Activated naive CD8-positive, alpha-beta T cell treated with anti-CD3 and anti-CD28 coated beads for 36 hours (primary cell): ENCODE measurements at places on chromosomes 4 and X.

DNA sequence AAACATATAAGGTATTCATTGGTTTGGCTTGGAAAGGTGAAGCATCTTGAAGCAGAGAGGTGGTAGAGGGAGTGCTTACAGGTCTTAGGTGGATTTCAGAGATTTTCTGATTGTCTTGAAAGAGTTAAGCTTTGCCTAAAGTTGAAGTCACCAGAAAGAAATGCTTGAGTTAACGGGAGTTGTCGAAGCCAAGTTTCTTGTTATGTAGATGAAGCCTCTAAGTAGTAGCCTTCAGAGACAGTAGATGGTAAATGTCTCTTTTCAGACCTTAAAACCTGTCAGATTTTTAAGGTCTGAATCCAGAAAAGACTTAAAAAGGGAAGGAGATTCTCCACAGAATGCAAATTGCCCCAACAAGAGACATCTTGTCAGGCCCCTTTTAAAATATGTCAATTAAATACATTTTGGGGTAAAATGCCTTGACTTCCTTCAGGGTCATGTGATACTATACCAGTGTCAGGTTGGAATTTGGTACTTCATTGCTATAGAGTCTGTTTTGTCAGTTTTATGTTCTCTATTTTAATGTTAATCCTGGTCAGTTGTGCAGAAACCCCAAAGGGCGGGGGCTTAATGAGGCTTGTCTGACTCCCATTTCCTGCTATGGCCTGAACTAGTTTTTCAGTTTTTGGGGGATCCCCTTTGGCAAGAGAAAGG is 81.0 kb downstream of the PCDH18 start:
- peaks cover 3% of the 10 kb centered on the region for H3K27me3 ChIP-seq
- H3K36me3 ChIP-seq, result no peaks in the 10 kb centered on the region
- H3K27ac ChIP-seq, result no peak overlapping the region
- DNase-seq, result no peak
- no peak overlapping the region for H3K4me3 ChIP-seq
- no peaks in the 10 kb centered on the region for H3K4me1 ChIP-seq

DNA sequence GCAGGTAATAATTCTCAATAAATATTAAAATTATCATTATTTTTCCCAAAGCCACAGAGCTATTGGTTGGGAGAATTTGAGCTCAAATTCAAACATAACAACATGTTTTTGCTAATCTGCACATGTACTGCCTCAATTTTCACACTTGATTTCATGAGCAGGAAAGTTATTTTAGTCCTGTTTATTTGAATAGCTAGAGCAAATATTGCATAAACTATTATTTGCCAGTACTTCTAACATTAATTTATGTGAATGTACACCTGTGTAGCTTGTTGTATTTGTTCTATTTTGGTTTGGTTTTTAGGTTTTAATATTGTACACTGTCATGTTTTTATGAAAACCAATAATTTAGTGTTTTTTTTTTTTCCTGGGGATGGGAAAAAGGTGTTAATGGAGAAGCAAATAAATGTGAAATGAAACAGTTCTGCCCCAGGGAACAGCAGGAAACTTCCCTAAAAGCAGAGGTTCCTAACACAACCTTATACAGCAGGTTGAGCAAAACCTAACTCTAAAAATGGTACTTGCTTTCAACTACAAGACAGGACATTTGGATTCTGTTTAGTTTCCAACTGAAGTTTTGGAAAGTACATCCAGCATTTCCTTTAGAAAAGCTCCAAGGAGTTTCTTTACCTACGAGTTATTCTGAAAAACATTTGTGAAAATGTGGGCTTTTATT is 99.4 kb downstream of the SYNPO2 start:
- no peak overlapping the region for H3K27ac ChIP-seq
- no peak overlapping the region for H3K4me3 ChIP-seq
- DNase-seq, result no peak
- no peaks in the 10 kb centered on the region for H3K4me1 ChIP-seq
- H3K36me3 ChIP-seq, result no peaks in the 10 kb centered on the region

GRCh38 chrX:85992811-85993229 is 54.5 kb downstream of the CHM start:
- no peak overlapping the region for H3K27ac ChIP-seq
- no peaks in the 10 kb centered on the region for H3K27me3 ChIP-seq
- DNase-seq, result no peak
- peaks cover 9% of the 10 kb centered on the region for H3K36me3 ChIP-seq
- H3K4me1 ChIP-seq, result peaks cover 19% of the 10 kb centered on the region

DNA sequence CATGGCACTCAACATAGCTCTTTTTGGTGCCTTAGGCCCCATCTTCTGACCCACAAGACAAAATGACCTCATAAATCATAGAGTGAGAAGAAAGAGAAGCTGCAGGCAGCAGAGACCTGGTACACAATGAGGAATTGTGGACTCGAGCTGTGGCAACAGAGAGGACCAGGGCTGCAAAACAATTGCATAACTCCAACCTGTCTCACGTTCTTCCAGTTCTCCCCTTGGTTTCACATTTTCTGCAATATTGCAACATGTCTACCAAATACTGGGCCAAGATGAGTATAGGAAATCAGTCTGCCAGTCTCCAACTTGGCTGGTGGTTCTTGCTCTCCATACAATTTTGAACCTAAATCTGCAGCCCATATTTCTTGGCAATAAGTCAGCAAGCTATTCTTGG is 105.3 kb downstream of the KDR start:
- no peaks in the 10 kb centered on the region for H3K4me1 ChIP-seq
- no peaks in the 10 kb centered on the region for H3K36me3 ChIP-seq
- H3K27ac ChIP-seq, result no peak overlapping the region
- H3K27me3 ChIP-seq, result peaks cover 12% of the 10 kb centered on the region

GRCh38 chr4:33975995-33976394 is 2268.3 kb downstream of the ARAP2 start:
- no peak for DNase-seq
- H3K36me3 ChIP-seq, result no peaks in the 10 kb centered on the region
- no peaks in the 10 kb centered on the region for H3K27me3 ChIP-seq
- H3K4me3 ChIP-seq, result no peak overlapping the region

- no peak overlapping the region for H3K4me3 ChIP-seq
- H3K27ac ChIP-seq, result no peak overlapping the region
- H3K4me1 ChIP-seq, result no peaks in the 10 kb centered on the region
- H3K27me3 ChIP-seq, result no peaks in the 10 kb centered on the region
These were observed 224.2 kb downstream of the RCHY1 start for GRCh38 chr4:75289914-75290582.

GRCh38 chrX:49910344-49910743 is 12.1 kb upstream of the CLCN5 start:
- peaks cover 14% of the 10 kb centered on the region for H3K4me1 ChIP-seq
- peak overlapping the region; percentile 42 for H3K27ac ChIP-seq
- H3K4me3 ChIP-seq, result no peak overlapping the region
- peak; percentile 9 for DNase-seq

DNA sequence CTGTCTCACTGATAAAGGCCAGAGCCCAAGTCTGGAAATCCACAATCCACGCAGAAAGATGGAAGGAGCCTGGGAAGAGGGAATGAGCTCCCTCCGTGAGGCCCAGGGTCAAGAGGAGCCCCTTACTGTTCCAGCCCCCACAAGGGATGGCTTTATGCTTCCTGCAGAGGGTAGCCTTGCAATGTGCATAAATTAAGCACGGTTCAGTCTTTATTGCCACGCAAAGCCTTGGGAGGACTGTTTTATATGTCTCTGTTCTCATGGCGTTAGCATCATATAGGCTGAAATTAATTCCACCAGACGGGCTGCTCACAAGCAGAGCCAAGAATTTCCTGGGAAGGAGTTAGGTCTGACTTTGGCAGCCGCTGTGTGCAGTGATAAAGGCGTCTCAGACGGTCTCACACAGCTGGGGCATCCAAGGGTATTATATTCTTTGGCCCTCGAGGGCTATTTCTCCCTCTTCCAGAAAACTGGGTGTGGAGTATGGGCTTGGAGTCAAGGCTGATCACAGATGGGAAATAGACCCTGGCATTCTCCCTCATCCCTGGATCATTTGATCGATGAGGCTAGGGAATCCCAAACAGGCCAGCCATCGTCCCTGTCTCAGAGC is 38.5 kb downstream of the CYTL1 start:
- H3K4me1 ChIP-seq, result no peaks in the 10 kb centered on the region
- no peaks in the 10 kb centered on the region for H3K27me3 ChIP-seq
- no peak for DNase-seq
- H3K27ac ChIP-seq, result no peak overlapping the region
- no peaks in the 10 kb centered on the region for H3K36me3 ChIP-seq

- no peak overlapping the region for H3K4me3 ChIP-seq
- H3K27ac ChIP-seq, result peak overlapping the region; percentile 34
- peaks cover 20% of the 10 kb centered on the region for H3K4me1 ChIP-seq
- peaks cover 11% of the 10 kb centered on the region for H3K36me3 ChIP-seq
- no peaks in the 10 kb centered on the region for H3K27me3 ChIP-seq
These were observed 31.1 kb downstream of the TAPT1 start for GRCh38 chr4:16195209-16195608.

DNA sequence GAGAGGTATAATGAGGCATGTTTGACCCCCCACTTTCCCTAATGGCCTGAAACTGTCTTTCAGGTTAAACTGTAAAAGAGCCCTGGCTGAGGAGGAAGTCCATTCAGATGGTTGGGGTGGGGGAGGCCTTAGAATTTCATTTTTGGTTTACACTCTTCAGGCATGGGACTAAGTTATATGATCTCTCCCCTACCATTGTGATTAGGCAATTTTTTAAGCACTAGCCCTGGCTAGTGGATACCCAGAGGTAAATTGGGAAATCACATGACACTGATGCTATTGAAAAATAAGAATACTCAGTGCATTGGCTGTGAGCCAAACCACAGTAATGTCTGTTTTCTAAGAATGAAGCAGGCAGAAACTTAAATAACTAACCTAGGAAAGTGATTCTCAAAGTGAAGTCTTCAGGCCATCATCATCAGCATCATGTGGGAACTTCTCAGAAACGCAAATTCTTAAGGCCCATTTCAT is 149.7 kb downstream of the RRAGB start:
- H3K27ac ChIP-seq, result peak overlapping the region; percentile 63
- H3K4me1 ChIP-seq, result peaks cover 16% of the 10 kb centered on the region
- H3K27me3 ChIP-seq, result peaks cover 7% of the 10 kb centered on the region
- DNase-seq, result peak; percentile 2
- no peaks in the 10 kb centered on the region for H3K36me3 ChIP-seq

DNA sequence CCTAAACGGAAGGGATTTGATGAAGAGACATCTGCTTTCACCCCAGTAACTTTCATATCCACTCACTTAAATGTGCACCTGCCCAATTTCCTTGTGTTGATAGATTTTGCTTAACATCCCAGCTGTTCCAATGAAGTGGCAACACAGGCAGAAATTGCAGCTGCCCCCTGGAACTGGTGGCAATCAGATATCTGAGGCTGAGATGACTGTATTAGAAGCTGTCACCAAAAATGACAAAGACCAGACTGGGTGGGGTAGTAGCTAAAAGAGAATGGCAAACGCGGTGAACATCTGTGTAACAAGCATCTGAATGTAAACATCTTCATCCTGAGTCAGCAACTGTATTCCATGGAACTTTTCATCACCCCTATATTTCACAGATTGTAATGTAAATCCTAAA is 17.1 kb downstream of the GABRA2 start:
- no peaks in the 10 kb centered on the region for H3K27me3 ChIP-seq
- no peaks in the 10 kb centered on the region for H3K36me3 ChIP-seq
- no peak for DNase-seq
- no peaks in the 10 kb centered on the region for H3K4me1 ChIP-seq

- H3K27me3 ChIP-seq, result no peaks in the 10 kb centered on the region
- H3K4me1 ChIP-seq, result no peaks in the 10 kb centered on the region
- H3K36me3 ChIP-seq, result no peaks in the 10 kb centered on the region
- no peak overlapping the region for H3K27ac ChIP-seq
These were observed 94.3 kb upstream of the GPM6A start for GRCh38 chr4:175906384-175906783.

DNA sequence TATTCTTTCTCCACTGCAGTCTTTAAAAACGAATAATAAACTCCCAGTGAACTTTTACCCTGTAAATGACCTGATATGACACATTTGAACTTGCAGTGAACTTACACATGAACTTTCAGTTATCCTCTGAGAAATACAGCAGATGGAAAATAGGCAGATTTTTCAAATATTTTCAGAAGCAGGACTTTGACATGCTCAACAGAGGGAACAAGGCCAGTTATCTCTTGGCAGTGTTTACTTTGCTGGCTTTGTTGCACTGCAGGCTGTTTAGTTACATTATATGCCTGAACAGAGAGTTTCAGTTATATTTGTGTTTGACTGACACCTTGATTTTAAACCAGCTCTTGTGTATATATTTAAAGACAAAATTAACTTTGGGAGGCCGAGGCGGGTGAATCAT is 47.6 kb upstream of the FGG start:
- no peaks in the 10 kb centered on the region for H3K36me3 ChIP-seq
- H3K4me1 ChIP-seq, result no peaks in the 10 kb centered on the region
- DNase-seq, result no peak
- H3K27me3 ChIP-seq, result peaks cover 18% of the 10 kb centered on the region
- no peak overlapping the region for H3K4me3 ChIP-seq
- H3K27ac ChIP-seq, result no peak overlapping the region

DNA sequence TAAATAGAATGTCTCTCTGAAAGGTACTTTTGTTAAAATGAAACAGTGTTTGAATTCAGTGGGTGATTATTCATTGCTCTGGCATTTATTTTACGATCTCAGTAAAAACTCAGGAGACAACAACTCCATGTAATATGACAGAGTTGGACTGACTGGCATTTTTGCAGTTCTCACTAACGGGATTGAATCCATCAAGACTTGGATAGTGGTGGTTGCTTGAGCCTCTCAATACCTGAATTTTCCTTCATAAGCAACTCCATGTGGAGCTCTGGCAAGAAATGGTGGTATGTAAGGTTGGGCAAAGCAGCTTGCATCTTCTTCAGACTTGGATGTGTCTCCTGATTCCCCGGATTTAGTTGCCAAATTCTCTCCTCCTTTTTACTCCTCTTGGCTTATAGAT is 72.7 kb downstream of the FRMPD4 start:
- no peak overlapping the region for H3K27ac ChIP-seq
- H3K4me3 ChIP-seq, result no peak overlapping the region

GRCh38 chr4:84790769-84791565 is 175.5 kb downstream of the WDFY3 start:
- no peak for DNase-seq
- H3K27me3 ChIP-seq, result no peaks in the 10 kb centered on the region
- H3K36me3 ChIP-seq, result no peaks in the 10 kb centered on the region

DNA sequence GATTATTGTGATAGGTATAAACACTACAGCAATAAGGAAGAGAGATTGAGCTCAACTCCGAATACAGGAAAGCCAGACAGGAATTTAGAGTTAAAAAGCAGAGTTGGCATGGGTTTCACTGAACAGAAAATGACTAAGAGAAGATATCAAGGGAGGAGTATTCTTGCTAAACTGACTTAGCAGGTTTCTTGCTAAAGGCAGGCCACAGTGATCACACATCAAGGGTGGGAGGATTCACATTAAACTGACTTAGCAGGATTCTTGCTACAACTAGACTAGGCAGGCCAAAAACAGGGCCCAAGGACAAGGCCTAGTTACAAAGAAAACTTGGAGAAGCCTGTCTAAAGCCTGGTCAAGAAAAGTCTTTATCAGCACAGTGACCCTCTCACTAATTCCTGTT is 195.1 kb downstream of the MAGEB5 start:
- H3K27me3 ChIP-seq, result no peaks in the 10 kb centered on the region
- no peaks in the 10 kb centered on the region for H3K36me3 ChIP-seq
- H3K4me1 ChIP-seq, result no peaks in the 10 kb centered on the region
- no peak for DNase-seq

GRCh38 chr4:189792924-189793618 is 147.6 kb upstream of the FRG1 start:
- no peak overlapping the region for H3K4me3 ChIP-seq
- H3K36me3 ChIP-seq, result no peaks in the 10 kb centered on the region
- peaks cover 9% of the 10 kb centered on the region for H3K27me3 ChIP-seq
- peaks cover 7% of the 10 kb centered on the region for H3K4me1 ChIP-seq
- H3K27ac ChIP-seq, result no peak overlapping the region
